ENCODE measurements at places on chromosomes 3 and 15.

DNA sequence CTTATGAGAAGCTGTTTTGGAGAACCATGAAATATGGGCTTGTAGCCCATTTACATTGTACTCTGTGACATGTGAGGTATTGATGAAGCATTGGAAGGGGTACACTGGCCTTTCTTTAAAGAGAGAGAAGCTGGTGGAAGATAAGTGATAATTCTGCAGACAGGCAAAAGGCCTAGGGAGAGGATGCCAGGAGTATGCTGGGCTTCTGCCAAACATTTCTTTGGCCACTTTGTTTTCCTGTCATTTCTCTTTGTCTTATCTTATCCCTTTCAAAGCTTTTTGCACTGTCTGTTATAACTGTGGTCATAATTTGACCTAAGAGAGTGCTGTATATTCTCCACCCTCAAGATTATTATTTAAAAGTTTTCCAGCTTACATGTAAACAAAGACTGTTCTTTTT lies 109.6 kb upstream of the SEMA6D start:
- peak; percentile 12 for DNase-seq

DNA sequence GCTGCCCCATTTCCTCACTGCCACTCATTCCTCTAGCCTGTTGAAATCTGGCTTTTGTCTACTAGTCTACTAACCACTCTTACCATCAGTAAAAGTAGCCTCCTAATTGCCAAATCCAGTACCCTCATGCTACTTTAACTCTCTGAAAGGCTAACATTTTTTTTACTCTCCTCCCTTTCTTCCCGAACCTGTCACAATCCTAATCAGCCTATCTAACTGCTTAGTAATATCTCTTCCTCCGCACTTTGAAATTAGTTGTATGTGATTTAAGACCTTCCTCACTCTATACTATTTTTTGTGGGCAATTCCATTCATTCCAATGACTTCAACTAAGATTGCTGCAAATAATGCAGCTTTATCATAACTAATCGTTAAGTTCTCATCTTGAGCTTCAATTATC lies 3.7 kb downstream of the SENP7 start:
- DNase-seq = peak; percentile 6

DNA sequence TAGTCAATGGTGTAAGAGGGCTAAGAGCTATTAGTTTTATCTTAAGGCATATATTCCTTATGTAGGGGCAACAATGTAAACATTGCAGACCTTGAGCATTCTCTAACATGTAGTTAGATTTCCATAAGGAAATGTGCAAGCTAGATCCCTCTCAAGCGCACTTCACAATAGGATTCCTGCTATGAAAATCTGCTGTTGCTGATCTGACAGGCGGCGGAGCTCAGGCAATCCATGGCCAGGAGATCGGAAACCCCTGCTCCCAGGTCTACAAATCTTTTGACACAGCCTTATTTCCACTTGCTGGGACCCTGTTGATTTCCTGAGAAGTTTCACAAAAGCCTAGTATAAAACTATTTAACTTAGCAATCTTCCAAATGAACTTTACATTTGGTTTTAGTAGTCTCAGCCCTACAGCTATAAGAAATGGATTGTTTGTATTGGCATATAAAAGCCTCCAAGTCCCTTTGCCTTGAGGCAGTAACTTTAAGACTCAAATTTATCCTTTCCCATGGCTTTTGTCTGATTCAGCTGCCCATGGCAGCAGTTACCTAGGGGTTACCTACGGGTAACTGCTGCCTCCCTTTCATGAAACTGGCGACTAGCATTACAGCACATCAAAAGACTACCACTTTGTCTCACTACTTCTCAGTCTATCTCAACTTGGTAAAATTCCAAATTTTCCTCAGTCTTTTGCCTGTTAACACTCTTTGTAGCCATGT lies 22.7 kb downstream of the TRA2B start:
- no peak for DNase-seq

DNA sequence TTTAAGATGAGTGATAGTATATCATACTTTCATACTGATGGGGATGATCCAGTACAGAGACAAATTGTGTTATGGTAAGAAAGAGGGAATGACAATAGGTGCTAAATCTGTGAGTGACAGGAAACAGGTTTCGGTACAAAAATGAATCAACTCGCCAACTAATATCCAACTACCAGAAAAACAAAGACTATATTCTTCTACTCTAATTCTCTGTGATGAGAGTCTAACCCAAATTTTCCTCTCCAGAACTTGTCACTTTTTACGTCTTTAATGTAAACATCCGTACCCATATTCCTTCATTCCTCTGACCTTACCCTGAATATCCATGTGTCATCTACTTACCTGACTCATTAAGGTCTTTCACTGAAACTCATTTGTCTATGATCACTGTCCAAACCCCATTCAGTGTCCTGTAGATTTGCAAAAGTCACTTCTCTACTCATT lies 39.6 kb downstream of the SCAPER start:
- no peak for DNase-seq

- DNase-seq = no peak
These were observed 516.1 kb downstream of the ZIC1 start for GRCh38 chr3:147925272-147925671.

DNA sequence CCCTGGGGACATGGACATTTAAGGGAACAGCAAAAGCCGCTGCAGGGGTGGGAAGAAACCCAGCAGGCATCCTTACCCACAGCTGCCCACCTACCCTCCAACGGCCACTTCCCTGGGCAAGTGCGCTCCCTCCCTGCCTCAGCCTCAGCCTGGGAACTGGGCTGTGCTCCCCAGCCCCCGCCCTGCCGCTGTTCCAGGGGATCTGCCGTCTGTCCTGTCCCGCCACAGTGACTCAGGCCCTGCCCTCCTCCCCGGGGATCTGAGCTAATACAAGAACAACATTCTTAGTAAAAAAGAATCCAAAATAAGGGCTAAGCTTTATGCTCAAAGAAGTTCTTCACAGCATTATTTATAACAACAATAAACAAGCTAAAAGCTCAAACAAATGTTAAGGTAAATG lies 7.4 kb upstream of the IQSEC1 start:
- DNase-seq = no peak

- DNase-seq = peak; percentile 42
These were observed 557 bp downstream of the DENND4A start for GRCh38 chr15:65791335-65792137.

- peak; percentile 53 for DNase-seq
These were observed 14.6 kb downstream of the CHSY1 start for GRCh38 chr15:101237251-101237650.

- no peak for DNase-seq
These were observed 755.1 kb downstream of the ROBO2 start for GRCh38 chr3:77795013-77795412.

DNA sequence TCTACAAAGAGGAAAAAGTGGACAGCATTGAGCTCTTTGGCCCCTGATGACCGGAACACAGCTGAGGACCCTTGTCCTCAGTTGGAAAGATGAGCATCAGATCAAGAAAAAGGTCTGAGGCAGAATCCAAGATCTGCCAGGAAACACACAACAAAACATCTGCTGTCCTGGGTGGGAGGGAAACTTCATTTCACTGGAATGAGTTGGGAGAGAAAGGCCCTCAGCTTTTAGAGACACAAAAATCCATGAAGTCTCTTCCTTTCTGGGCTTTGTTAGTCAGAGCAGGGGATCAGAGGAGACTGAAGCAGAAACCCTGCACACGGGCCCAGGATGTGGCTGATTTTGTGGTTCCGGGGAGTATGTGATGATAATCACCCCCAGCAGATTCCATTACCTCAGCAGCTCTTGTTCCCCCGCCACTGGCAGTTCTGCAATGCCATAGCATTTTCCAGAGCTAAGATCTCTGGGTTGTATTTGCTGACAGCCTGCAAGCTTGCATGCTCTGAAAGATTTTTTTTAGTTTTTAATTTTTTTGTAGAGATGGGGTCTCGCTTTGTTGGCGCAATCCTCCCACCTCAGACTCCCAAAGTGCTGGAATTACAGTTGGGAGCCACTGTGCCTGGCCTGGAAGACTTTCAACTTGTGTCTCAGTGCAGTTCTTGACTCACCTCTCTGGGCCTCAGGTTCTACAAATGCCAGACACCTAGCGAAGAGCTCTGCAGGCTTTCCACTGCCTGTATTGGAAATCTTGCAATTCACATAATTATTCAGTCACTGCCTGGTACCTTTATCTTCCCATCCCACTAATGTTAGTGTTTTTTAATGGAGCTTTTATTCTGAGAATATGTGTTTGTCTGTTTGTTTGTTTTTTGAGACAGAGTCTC lies 5.8 kb upstream of the TATDN2 start:
- peak; percentile 77 for DNase-seq

DNA sequence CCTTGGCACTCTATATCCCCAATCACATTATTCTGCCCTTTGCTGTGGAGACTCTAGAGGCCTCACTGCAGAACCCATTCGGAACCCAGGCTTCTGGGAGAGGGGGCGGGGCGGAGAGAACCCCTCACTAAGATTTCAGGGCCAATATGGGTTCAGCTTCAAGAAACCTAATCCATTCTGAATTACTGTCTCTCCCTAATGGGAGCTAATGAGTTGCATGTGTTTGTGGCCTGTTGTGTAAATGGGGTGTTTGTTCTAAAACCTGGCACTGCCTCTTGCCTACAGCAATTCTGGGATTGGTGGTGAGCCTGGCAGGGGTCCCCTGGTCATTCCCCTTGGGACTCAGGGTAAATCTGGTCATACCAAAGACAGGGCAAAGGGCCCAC lies 605 bp upstream of the RASL12 start:
- DNase-seq = no peak

- no peak for DNase-seq
These were observed 83.6 kb upstream of the CCDC39 start for GRCh38 chr3:180762866-180763265.

- DNase-seq = no peak
These were observed 49.0 kb downstream of the LMCD1 start for GRCh38 chr3:8550611-8551010.

DNA sequence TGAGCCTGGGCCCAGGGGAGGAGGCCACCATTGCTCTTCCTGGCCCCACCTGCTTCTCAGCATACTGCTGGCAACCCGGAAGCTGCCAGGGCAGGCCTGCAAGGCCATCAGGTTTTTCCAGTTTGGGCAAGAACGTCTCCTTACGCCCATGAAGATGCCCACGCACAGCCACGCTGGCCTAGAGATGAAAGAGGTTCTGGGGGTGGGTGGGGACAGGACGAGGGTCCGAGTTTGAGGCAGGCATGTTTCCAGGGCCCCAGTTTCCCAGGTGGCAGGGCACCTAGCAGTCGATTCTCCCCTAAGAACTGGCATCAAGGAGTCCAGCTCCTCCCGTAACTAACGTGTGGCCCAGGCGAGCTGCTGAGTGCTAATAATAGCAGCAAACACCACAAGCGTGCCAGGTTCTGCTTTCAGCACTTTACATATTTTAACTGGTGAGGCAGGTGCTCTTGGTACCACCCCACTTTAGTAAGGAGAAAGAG lies 45.8 kb downstream of the ZNF710 start:
- no peak for DNase-seq

- no peak for DNase-seq
These were observed 231.1 kb upstream of the DPH6 start for GRCh38 chr15:35777061-35777460.

GRCh38 chr15:57421551-57421950 lies 45.2 kb downstream of the CGNL1 start:
- DNase-seq = no peak

DNA sequence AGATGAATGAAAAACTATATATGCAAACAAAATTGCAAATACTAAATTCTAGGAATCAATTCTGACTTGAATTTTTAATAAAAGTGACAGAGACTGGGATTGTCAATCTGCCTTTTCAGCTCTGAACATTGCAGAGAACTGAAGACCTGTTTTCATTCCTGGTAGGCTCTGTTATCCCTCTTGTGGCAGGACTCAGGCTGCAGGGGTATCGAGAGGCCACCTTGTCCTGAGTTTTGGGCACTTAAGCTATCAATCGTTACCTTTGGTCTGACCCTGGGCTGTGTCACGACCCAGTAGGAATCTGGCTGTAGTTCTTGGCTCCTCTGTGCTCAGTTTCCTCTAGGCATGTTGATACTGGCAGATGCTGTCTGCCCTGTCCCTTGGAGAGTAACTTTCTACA lies 238.0 kb downstream of the CACNA2D3 start:
- DNase-seq = no peak

- DNase-seq = no peak
These were observed 41.2 kb downstream of the OIP5 start for GRCh38 chr15:41291065-41291631.

GRCh38 chr15:30896211-30896606 lies 7.5 kb upstream of the FAN1 start:
- no peak for DNase-seq
